ENCODE measurements at places on chromosomes 4 and X.
A peak's percentile ranks its signal among the peaks of the same experiment; 100 is the strongest.

DNA sequence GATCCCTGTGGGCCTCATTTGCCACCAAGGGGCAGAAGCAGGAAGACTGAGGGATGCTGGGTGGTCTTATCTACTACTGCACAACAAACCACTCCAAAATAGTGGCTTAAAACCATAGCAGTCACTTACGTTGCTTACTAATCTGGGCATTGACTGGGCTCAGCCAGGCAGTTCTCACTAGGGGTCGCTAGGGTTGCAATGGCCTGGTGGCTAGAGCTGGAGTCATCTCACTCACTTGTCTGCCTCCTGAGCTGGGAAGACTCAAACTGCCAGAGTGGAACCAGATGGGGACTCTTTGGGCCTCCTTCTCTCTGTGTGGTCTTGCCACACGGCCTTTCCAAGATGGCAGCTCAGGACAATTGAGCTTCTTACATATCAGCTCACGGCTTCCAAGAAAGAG is 216.3 kb upstream of the BCOR start:
- no peak for DNase-seq

- DNase-seq, result no peak
Measured at GRCh38 chrX:10126834-10127233, 29.9 kb upstream of the CLCN4 start.

DNA sequence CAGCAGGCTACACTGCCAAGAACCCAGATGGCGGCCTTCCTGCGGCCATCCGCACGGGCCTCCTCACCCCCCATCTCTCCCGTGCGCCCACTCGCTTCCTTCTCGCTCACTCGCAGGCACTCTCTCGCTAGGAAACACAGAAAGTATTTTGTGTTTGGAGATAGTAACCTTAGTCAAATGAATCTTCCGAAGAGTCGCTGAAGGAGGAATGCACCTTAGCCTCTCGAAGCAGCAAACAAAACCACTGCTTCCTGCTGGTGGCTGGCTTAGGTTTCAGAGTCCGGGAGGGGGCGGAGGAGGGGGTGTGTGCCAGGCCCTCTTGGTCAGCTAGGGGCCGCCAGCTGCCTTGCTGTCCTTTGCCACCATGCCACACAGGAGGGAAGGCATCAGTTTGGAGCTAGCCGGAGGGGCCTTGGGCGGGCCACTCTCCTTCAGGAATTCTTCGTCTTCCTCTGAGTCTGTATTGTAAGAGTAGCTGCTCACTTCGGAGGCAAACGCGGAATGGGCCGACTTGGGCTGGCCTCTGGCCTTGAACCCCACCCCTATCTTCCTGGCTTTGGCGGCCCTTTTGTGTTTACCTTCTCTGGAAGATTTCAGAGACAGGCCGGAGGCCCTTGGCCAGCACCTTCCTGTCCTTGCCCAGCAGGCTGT is 73.2 kb upstream of the UCP1 start:
- DNase-seq, result no peak

DNA sequence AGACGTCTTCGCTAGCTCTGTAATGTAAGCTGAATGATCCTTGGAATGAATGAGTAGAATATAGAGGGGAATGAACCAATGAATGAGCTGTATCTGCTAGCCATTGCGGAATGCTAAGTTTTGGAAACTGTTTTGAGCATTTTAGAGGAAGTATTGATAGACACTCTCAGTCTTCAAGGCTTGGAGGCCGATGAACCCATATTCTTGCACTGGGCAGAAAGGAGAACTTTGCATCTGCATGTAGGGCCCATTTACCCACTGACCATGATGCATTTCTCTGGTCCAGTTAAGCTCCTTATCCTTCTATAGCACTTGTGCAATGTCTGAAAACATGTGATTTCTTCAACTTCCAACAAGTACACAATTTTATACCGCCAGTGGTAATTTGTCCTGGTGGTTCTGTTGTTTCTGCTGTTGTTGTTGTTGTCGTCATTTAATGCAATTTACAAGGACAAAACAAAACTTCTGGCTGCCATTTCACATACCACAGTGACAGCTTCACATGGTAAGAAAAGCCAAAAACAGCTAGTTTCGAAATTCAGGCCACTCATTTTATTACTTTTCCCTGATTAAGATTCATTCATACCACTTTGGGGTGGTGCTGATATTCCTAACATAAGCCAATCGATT is 85.0 kb upstream of the MTM1 start:
- no peak for DNase-seq

DNA sequence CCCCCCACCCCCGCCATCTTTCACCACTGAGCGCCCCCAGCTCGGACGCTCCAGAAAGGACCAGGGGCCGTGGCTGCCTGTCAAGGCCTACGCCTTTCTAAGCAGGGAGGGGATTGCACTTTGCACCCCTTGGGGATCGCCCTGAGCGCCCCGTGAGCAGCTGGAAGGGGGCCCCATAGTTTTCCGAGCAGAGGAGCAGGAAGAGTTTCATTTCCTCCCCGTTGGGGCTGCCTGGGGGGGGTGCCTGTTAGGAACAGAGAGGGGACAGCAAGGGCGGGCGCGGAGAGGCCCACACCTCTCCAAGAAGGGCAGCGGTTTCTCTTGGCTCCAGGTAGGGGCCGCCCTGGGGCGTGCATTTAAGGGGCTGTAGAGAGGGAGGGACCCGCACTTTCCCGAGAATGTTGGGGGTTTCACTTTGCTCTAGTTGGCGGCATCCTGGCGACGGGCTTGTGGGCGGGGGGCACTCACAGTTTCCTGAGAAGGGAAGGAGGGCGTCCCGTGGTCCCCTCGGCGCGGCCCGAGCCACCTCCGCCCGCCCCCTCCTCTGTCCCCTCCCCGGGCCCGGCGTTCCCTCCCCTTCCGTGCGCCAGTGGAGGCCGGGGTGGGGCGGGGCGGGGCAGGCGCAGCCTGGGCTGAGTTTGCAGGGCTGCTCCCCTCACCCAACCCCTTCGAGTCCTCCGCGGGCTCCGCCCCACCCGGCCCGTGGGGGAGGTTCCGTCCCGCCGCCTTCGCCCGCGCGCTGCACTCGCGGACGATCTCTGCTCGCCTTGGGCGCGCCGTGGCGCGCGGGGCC is 82.3 kb upstream of the CD99 start:
- DNase-seq, result peak; percentile 85

DNA sequence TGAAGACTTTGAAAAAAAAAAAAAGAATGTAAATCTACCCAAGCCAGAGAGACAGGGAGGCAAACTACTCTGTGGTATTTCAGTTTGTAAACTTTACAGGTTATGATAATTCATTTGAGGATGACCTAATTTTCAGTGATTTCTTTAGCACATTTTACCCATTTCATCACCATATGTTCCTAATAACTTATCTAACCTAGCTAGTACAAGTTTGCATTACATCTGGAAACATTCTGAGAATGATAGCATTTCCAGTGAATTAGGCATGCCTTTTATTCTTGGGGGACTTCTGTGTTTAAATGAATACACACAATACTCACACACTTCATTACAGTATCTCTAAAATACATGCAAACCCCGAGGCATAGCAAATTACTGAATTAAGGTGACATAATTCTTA is 1055.5 kb downstream of the PCDH18 start:
- no peak for DNase-seq

- DNase-seq, result no peak
Measured at GRCh38 chr4:80926446-80926845, 104.1 kb upstream of the BMP3 start.
